Fibroblast of villous mesenchyme (primary cell): ENCODE measurements at places on chromosomes 7 and 10. TPM values are rescaled to one million over a fixed set of nuclear protein-coding genes. Genes with fewer than 3 reads are reported as not detected.

GPER1 gene
- total RNA-seq, result 1.9 and 2.6 TPM in 2 replicates

IL6 gene
- total RNA-seq, result 19.6 and 29.4 TPM in 2 replicates

TSPAN14 gene
- 39.0 and 51.4 TPM in 2 replicates for total RNA-seq

LRIT1 gene
- not detected in 2 replicates for total RNA-seq

C10orf105 gene
- total RNA-seq, result under 0.01 TPM in 1 of 2 replicates, not detected in the other

SPDYE6 gene
- not detected in 2 replicates for total RNA-seq

SKIDA1 gene
- 0.32 and 0.43 TPM in 2 replicates for total RNA-seq

SPDYE2 gene
- total RNA-seq, result not detected in 2 replicates

GALNT17 gene
- not detected in 2 replicates for total RNA-seq

FBXO24 gene
- 0.32 and 0.43 TPM in 2 replicates for total RNA-seq

NEURL1 gene
- under 0.01 TPM in 2 replicates for total RNA-seq

MMP21 gene
- total RNA-seq, result not detected in 2 replicates

SH2B2 gene
- 0.43 and 0.97 TPM in 2 replicates for total RNA-seq

ANKRD61 gene
- not detected in 2 replicates for total RNA-seq

SERPINE1 gene
- 700 and 921 TPM in 2 replicates for total RNA-seq

KCND2 gene
- total RNA-seq, result 16.1 and 17.3 TPM in 2 replicates

OR2A42 gene
- total RNA-seq, result under 0.01 TPM in 2 replicates

TYW1B gene
- total RNA-seq, result 2.2 and 2.3 TPM in 2 replicates

CYP3A4 gene
- not detected in 2 replicates for total RNA-seq

PUS7 gene
- 13.2 and 16.8 TPM in 2 replicates for total RNA-seq

PSTK gene
- 5.5 and 5.6 TPM in 2 replicates for total RNA-seq

PRSS2 gene
- total RNA-seq, result not detected in 2 replicates

MSMB gene
- not detected in 2 replicates for total RNA-seq

HMX3 gene
- not detected in 2 replicates for total RNA-seq

HABP2 gene
- total RNA-seq, result not detected in 2 replicates

NPSR1 gene
- total RNA-seq, result not detected in 2 replicates

SUN3 gene
- not detected in 2 replicates for total RNA-seq

TEX36 gene
- total RNA-seq, result not detected in 2 replicates
